Mesenchymal stem cell (in vitro differentiated cells and primary cell): ENCODE measurements at places on chromosomes 2 and 18.

- peaks cover 19% of the 10 kb centered on the region for H3K27me3 ChIP-seq
- no peak for DNase-seq
- no peak overlapping the region for H3K27ac ChIP-seq
- H3K4me1 ChIP-seq = no peaks in the 10 kb centered on the region
- H3K4me3 ChIP-seq = no peak overlapping the region
Measured at GRCh38 chr18:7259475-7259874, 28.6 kb downstream of the LRRC30 start.

GRCh38 chr18:33558529-33558928 lies 19.5 kb upstream of the ASXL3 start:
- no peak overlapping the region for H3K27ac ChIP-seq
- H3K36me3 ChIP-seq = no peaks in the 10 kb centered on the region
- H3K4me3 ChIP-seq = no peak overlapping the region
- DNase-seq = peak; percentile 36

DNA sequence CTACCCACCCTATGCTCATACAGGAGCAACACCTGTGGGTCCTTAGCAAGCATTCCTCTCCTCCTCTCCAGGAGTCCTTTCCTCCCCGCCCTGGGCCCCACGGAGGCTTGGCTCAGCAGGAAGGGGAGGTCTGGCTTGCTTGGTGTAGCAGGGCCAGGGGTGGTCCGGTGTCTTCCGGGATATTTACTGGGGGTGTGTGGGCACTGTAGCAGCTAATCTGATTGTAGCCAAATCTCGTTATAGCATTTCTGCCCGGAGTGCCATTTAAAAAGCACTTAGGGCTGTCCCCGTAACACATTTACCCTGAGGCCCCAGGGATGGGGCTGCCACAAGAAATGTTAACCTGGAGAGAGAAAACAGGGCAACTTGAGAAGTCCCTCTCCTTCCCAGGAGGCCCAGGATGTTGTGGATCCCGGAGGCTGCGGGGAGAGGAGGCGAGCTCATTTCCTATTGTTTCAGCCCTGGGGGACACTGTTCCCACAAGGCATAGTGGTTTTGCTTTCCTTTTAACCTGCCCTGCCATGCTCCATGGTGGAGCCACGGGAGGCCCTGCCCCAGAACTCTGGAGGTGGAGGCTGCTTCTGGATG lies 134.5 kb downstream of the CLIP4 start:
- no peak for DNase-seq
- H3K36me3 ChIP-seq = no peaks in the 10 kb centered on the region
- peaks cover 2% of the 10 kb centered on the region for H3K4me1 ChIP-seq
- no peak overlapping the region for H3K4me3 ChIP-seq
- H3K27ac ChIP-seq = no peak overlapping the region
- H3K27me3 ChIP-seq = peaks cover 9% of the 10 kb centered on the region

DNA sequence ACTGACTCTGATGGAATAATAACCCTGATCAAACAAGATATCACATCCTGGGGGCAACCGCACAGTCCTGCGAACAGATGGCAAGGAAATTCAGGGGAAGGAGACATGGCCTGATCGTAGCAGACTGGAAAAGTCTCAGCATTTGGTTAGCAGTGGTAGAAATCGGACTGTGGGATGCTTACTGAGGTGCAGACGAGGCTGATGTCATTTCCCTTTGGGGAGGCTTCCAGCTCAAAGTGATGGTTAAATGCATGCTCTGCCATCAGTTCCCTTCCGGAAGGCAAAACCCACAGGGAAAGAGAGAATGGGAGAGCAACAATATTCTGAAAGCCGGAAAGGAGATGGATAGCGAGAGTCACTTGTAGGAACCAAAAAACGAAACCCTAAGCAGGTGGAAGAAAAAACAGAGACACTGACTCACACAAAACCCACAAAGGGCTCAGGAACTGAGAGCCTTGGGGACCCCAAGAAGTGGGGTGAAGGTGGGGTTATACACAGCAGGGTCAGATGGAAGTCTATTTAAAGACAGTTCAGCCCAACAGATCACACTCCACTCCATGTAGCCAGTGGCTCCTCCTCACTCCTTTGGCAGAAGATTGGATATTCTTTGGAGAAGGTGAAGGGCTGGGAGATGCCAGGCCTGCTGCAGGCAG lies 93.1 kb downstream of the INPP5D start:
- no peaks in the 10 kb centered on the region for H3K36me3 ChIP-seq
- DNase-seq = no peak
- no peak overlapping the region for H3K4me3 ChIP-seq

DNA sequence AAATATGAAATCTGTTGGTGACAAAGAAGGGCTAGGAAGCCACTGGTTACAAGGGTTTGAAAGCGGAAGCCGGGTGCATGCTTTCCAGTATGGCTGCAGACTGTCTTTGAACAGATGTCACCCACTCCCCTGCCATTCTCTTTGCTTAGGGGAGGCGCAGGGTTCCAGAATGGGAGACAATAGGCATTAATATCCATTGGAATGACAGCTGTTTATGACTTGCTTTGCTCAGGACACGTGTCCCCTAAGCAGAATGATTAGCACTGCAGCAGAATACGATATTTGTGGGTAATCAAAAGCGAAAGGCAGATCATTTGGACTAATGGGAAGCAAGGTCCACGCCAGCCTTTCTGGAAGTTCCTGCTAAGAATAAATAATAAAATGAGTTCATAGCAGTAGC lies 25.8 kb upstream of the NRP2 start:
- H3K27ac ChIP-seq = no peak overlapping the region
- H3K27me3 ChIP-seq = peaks cover 6% of the 10 kb centered on the region
- no peaks in the 10 kb centered on the region for H3K36me3 ChIP-seq
- no peak overlapping the region for H3K4me3 ChIP-seq

- DNase-seq = no peak
- H3K36me3 ChIP-seq = no peaks in the 10 kb centered on the region
Measured at GRCh38 chr2:38260469-38260868, 116.6 kb downstream of the ATL2 start.
